Breast epithelium (tissue), 4 donors: ENCODE measurements at places on chromosomes 11 and 22.
A peak's percentile ranks its signal among the peaks of the same experiment; 100 is the strongest.

DNA sequence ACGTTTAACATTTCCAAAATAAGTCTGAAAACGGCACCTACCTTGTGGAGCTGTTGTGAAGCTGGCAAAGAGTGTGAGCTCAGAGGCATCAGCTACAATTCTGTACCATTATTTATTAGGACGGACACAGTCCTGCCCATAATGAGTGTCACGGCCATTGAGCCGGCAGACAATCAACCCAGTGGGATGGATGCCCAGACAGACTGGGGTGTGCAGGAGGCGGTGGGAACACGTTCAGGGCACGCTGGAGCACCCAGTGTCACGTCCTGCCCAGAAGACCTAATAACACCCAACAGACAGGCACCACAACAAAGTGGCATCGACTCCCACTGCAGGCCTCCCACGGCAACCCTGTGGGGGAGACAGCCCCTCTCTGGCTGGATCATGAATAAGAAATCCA, 34.5 kb downstream of the TPST2 start:
- no peak for DNase-seq

GRCh38 chr11:44530413-44531115, 34.9 kb upstream of the CD82 start:
- DNase-seq = no peak

DNA sequence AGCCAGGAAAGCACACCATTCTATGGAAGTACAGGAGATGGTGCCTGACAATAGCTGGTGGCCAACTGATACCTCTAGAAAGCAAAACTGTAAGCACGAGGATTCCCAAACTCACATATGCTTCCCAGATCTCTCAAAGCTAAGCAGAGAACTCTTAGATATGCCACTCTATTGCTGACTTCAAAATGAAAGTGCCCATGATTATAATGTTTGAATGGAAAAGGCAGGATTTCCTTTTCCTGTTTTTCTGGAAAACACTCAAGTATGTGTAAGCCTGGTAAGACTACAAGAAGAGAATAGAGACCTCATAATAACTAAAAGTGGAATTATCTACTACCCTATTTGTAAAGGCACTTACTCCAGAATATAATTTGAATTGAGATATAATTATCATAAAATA, 2.6 kb upstream of the CARD18 start:
- no peak for DNase-seq

- DNase-seq = no peak
Observed at GRCh38 chr11:131792243-131792642, 421.8 kb downstream of the NTM start.

DNA sequence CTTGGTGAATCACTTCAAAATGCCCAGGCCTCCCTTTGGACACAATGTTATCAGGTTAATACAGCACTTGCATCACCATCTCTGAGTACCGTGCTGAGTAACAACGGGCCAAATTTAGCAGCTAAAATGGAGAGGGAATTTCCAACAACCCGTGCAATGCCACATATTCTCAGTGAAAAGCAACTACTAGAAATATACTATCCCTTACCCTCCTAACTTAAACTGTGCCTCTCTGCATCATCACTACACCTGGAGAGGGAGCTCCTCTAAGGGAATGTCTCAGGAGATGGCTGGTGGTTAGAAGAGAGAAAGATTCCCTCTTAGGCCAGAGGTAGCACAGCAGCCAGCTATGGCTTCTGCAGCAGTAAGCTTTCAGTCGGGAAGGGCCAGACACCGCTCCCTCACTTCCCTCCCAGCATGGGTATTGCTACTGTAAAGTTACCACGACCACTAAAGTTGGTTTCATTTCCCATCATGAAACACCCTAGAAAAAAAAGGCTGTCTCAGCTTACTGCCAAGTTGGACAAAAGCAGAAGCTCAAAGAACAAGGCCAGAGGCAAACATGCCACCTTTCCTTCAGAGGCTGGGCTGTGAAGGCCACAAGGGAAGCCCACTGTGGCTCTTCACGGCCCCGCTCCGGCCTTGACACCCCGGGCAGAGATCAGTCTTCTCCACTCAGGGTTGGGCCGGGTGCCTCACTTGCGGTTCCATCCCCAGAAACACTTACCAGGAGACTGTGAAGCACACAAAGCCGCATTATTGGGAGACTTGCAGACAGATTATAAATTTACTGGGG, 3.9 kb downstream of the MAML2 start:
- DNase-seq = peak; percentile 39

DNA sequence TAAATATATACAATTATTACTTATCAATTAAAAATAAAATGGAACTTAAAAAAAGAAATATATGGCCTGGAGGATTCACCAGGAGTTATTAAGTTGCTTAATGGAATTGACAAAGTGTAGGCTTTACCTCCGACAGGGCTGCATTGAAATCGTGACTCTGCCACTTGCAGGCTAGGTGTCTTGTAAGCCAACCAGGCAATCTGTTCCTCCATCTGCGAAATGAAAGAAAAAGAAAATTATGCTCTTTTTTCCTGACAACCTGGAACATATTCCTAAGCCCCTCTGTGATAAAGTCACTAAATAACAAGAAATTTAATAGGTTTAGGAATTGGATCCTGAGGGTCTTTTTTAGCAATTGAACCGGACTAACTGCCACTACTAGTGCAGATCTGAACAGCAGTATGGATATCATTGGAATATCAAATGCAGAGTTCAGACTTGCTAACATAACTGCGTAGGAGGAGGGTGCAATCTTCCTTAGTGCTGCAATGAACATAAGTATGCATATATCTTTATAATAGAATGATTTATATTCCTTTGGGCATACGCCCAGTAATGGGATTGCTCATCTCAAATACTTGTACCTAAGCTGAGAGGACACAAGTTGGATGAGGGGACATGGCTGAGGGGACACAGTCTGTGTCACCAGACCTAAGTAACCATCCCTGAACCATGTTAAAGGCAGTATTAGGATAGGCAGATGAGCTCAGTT, 42.5 kb upstream of the CEP126 start:
- no peak for DNase-seq

DNA sequence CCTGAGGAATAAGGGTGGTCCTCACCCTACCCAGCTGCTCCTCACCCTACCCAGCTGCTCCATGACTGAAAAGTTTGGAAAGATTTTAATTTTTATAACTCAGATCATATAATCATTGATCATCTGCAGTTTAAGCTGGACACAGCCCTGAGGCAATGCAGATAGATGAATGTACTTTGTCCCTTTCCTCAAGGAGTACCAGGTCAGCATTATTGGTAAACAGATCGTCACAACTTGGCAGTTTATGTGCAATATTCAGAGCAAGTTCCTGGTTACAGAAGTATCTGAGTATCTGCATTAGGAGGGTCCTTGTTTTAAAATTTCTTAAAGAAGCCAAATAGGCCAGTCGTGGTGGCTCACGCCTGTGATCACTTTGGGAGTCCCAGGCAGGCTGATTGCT, 3.6 kb downstream of the TNRC6B start:
- DNase-seq = no peak

- no peak for DNase-seq
Observed at GRCh38 chr11:103970701-103971249, 65.7 kb upstream of the DDI1 start.

DNA sequence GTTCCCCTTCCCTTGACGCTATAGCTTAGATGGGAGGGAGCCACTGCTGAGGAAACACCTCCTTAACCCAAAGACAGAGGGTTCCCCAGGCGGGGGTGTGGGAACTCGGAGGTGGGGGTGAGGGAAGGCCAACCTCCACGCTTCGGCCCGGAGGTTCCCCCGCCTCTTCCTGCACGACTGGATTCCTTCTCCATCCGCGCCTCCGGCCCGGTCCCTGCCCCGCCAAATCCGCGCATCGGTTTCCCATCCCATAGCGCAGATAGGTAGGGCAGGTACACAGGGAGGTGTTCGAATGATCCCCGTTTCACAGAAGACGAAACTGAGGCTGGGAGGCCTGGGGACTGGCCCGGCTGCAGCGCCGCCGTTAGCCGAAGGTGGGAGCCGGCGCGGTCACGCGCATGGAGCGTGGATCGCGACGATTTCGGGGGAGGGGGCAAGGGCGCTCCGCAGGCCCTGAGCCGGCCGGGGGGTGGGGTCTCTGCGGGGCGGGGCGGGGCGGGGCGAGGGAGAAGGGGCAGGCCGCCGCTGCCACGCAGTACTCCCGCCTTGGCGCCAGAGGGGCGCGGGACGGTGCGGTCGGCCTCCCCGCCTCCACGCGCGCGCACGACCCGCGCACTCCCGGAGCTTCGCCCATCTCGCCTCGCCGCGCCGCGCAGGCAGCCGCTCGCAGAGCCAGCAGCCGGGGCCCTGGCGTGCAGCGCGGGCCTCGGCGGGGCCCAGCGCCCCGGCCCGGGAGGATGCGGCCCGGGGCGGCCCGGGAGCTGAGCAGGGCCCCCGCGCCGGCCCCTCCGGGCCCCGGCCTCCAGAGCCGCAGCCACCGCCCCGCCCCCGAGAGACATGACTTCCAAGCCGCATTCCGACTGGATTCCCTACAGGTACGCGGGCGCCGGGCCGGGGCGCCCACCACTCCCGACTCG, at the start of gene TUB:
Gene TUB (plus strand): TSS at position 538 of the 917 bp plus-strand sequence. CDS start 300 bp downstream, at position 838.
- no peak for DNase-seq

DNA sequence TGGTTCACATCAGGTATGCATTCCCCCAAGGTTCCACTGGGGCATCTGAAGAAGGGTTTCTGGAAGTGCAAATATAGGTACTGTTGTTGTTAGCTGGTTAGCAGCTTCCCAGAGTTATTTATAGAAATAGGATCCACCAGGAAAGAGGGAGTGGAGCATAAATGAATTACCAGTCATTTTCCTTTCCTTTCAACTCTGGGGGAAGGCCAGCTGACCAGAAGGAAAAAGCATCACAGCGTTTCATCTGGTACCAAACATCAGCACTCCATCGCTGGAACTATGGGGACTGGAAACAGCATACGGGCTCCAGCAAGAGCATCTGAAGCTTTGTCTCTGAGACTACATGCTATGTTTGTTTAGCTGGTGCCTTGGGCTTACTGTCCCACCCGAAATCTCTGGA, 378.2 kb upstream of the NARS2 start:
- DNase-seq = no peak

DNA sequence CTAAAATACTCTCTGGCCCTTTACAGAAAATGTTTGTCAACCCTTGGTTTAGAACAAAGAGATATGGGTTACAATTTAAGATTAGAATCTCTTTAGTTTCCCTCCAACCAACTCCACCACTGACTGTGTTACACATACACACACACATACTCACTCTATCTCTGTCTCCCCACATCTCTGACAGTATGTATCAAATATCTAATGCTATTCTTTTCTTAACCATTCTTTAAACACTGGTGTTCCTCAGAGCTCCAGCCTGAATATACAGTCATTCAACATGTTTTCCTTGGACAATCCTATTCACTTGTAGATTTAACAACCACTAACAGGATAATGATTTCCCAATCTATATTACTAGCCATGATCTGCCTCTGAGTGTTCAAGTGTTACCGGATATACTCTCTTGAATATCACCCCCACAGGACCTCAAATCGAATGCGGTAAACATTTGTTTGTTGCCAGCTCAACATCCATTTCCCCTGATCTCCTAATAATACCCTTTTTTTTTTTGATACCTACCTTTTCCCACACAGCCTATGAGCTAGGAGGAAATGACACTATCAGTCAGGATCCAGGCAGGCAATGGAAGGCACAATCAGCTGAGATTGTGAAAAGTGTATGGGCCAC, 6.1 kb downstream of the MPZL3 start:
- no peak for DNase-seq

DNA sequence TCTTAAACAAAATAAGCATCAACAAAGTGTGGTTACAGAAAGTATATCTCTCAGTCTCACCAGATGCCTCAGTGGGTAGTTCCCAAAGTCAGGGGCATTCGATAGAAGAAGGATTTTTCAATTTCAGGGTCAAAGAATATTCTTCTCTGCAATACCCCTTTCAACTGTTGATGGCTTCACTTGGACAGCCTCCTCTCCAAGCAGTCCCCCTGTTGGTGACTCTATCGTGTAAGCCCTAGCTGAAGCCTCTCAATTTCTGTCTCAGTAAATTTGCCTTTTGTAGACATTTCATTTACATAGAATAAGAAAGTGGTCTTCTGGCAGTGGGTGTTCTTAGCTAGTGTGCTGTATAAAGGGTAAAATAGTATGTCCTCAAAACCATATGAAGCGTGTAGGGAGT, 11.3 kb upstream of the CCDC83 start:
- no peak for DNase-seq

DNA sequence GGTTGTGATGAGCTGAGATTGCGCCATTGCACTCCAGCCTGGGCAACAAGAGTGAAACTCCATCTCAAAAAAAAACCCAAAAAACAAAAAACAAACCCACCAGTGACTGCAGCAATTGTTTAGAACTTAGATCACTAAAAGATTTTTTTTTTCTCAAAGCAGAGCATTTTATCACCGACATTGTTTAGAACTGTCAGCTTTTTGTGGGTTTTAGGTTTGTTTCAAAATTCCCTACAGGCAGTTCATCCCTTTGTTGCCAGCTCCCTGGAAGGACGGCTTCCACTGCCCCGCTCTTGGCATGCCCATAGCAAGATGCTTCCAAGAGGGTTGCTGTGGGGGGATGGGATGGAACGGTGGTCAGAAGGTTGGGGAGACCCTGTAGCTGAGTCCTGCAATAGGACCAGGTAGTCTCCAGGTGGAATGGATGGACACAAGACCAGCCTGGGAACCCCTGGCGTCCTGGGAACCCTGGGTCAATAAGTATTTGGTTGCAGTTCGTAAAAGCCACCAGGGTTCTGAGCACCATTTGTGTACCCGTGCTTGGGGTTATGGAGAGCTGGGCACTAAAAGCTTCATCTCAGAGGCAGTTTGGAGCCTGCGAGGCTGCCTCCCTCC, 46.7 kb downstream of the TSPAN18 start:
- no peak for DNase-seq
